ENCODE measurements at places on chromosomes 2 and 18. TPM values are rescaled to one million over a fixed set of nuclear protein-coding genes. Genes with fewer than 3 reads are reported as not detected.

Gene ATOH8
- 68.1 TPM for total RNA-seq

Gene UGT1A5
- total RNA-seq, result not detected

Gene ATIC
- 55.4 TPM for total RNA-seq

Gene ERICH2
- 0.85 TPM for total RNA-seq

GRCh38 chr2:200235533-200235932 is 71.0 kb upstream of the SPATS2L start:
- H3K4me1 ChIP-seq, result no peaks in the 10 kb centered on the region
- no peak for DNase-seq
- H3K27ac ChIP-seq, result no peak overlapping the region
- no peaks in the 10 kb centered on the region for H3K36me3 ChIP-seq

- H3K4me3 ChIP-seq, result no peak overlapping the region
- no peaks in the 10 kb centered on the region for H3K27me3 ChIP-seq
- no peaks in the 10 kb centered on the region for H3K36me3 ChIP-seq
These were observed 183.5 kb downstream of the SCG2 start for GRCh38 chr2:223418604-223419199.

- H3K4me1 ChIP-seq, result peaks cover 4% of the 10 kb centered on the region
- H3K36me3 ChIP-seq, result peaks cover 44% of the 10 kb centered on the region
- no peak overlapping the region for H3K4me3 ChIP-seq
- no peaks in the 10 kb centered on the region for H3K27me3 ChIP-seq
These were observed 108.8 kb upstream of the ITGB6 start for GRCh38 chr2:160308915-160309314.

DNA sequence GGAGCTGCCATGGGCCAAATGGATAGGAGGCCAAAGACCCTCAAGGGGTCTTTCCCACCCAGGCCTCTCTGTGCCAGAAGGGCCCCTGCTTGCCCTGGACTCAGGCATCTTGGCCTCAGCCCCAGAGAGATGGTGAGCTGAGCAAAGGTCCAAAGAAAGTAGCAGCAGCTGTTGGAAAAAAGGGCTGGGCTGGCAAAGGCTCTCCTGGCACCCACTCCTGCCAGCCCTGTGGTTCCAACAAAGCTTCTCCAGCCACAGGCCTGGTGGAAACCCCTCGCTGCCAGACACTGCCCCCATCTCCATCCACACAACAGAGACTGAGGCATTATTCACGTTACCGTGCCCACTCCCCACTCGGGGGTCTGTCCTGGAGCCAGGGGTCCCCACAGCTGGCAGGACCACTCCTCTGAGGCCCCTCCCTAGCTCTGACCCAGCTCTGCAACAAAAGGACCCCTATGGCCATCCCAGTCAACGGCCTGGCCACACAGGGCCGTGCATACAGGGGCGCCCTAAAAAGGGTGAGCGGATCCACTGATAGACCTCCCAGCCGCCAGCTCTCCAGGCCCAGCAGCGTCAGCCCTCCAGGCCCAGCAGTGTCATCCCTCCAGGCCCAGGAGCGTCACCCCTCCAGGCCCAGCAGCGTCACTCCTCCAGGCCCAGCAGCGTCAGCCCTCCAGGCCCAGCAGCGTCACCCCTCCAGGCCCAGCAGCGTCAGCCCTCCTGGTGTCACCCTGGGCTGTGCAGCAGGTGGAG is 10.1 kb downstream of the BIN1 start:
- peak; percentile 51 for DNase-seq
- no peak overlapping the region for H3K4me3 ChIP-seq

GRCh38 chr2:237717366-237718276 is 81.0 kb upstream of the RBM44 start:
- no peak for DNase-seq
- peaks cover 63% of the 10 kb centered on the region for H3K4me1 ChIP-seq
- H3K4me3 ChIP-seq, result no peak overlapping the region
- peak overlapping the region; percentile 77 for H3K27ac ChIP-seq
- no peaks in the 10 kb centered on the region for H3K27me3 ChIP-seq
- peaks cover 36% of the 10 kb centered on the region for H3K36me3 ChIP-seq

GRCh38 chr2:160478660-160479059 is 14.9 kb downstream of the RBMS1 start:
- H3K4me3 ChIP-seq, result no peak overlapping the region
- no peak overlapping the region for H3K27ac ChIP-seq
- no peaks in the 10 kb centered on the region for H3K36me3 ChIP-seq
- DNase-seq, result no peak
- H3K4me1 ChIP-seq, result peaks cover 32% of the 10 kb centered on the region

DNA sequence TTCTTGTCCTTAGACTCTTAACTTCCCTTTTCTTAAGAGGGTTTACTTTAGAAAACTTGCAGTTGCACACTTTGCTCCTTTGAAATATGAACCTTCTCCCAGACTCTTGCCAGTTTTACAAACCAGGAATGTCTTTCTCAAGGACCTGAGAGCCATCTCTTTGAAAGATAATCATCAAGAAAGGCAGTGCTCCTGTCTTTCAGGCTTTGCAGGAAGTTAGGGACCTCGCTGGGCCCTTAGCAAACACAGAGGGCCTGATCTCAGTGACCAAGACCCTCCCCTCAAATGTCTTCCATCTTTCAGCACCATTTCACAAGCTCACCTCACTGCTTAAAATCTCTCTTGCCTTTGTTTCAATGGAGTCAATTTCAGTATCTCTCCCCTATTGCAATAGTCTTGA is 32.0 kb upstream of the NYAP2 start:
- no peaks in the 10 kb centered on the region for H3K4me1 ChIP-seq
- DNase-seq, result no peak
- no peaks in the 10 kb centered on the region for H3K36me3 ChIP-seq
- H3K27ac ChIP-seq, result no peak overlapping the region

- no peaks in the 10 kb centered on the region for H3K27me3 ChIP-seq
- peaks cover 7% of the 10 kb centered on the region for H3K4me1 ChIP-seq
- H3K4me3 ChIP-seq, result no peak overlapping the region
- H3K36me3 ChIP-seq, result no peaks in the 10 kb centered on the region
These were observed 7.3 kb upstream of the HTR2B start for GRCh38 chr2:231132129-231132528.

DNA sequence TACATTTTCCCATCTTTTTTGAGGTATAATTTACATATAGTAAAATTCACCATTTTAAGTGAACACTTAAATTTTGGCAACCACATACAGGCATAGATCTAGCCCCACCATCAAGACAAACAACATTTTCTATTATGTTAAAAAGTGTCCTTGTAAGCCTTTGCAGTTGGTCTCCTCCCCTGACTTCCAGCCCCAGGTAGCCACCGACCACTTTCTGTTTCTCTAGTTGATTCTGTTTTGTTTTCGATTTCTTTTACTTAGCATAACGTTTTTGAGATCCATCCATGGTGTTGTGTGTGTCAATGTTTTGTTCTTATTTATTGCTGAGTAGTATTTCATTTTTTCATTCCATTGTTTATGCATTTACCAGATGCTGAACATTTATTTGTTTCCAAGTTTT is 135.5 kb upstream of the FOSL2 start:
- no peak for DNase-seq
- no peak overlapping the region for H3K27ac ChIP-seq
- no peaks in the 10 kb centered on the region for H3K4me1 ChIP-seq
- no peaks in the 10 kb centered on the region for H3K27me3 ChIP-seq

DNA sequence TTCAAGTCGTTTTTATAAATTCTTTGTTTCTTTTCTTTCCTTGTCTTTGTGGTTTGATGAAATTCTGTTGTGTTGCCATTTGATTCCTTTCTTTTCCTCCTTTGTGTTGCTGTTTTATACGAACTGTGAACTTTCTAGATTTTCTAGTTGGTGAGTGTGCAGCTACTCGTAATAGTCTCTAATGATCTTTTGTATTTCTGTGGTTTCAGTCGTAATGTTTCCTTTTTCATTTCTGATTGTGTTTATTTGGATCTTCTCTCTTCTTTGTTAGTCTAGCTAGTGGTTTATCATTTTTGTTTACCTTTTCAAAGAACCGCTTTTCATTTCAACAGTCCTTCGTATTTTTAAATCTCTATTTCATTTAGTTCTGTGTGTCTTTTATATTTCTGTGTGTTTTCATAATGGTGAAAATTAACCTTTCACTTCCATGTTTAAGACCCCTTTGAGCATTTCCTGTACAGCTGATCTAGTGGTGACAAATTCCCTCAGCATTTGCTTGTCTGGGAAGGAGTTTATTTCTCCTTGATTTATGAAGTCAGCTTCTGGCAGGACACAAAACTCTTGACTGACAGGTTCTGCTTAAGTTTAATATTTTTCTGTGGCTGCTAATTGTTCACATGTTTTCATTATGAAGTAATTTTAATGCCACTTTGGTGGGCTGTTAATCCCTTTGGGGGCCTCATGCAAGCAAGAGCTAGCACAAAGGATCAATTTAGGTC is 16.2 kb upstream of the MALT1 start:
- no peak overlapping the region for H3K27ac ChIP-seq
- H3K36me3 ChIP-seq, result no peaks in the 10 kb centered on the region
- H3K4me3 ChIP-seq, result no peak overlapping the region
- no peaks in the 10 kb centered on the region for H3K27me3 ChIP-seq

GRCh38 chr2:98886066-98886554 is 49.9 kb downstream of the CRACDL start:
- H3K4me3 ChIP-seq, result no peak overlapping the region
- DNase-seq, result no peak
- H3K36me3 ChIP-seq, result no peaks in the 10 kb centered on the region
- H3K4me1 ChIP-seq, result no peaks in the 10 kb centered on the region
- H3K27me3 ChIP-seq, result no peaks in the 10 kb centered on the region
- H3K27ac ChIP-seq, result no peak overlapping the region

Measured in heart left ventricle (tissue), 16 donors.